ENCODE measurements at places on chromosomes 6 and 20.

DNA sequence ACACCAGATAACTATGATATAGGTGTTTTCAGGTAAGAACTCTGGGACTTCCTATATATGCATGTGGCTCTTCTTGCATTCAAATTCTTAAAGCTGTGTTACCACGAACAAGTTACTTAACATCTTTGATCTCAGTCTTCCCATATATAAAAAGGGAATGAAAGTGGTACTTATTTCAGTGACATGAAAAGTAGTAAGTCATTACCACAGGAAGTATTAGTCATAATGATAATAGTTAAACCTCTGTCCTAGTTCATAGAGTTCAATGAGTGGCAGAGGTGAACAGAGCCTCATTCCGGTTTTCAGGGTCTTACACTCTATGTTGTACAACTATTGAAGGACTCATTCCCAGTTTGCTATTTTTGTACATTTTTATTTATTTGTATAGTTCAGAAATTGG, 237.0 kb downstream of the NKAIN2 start:
- DNase-seq = no peak
- H3K4me1 ChIP-seq = no peaks in the 10 kb centered on the region
- H3K36me3 ChIP-seq = no peaks in the 10 kb centered on the region
- no peak overlapping the region for H3K4me3 ChIP-seq

DNA sequence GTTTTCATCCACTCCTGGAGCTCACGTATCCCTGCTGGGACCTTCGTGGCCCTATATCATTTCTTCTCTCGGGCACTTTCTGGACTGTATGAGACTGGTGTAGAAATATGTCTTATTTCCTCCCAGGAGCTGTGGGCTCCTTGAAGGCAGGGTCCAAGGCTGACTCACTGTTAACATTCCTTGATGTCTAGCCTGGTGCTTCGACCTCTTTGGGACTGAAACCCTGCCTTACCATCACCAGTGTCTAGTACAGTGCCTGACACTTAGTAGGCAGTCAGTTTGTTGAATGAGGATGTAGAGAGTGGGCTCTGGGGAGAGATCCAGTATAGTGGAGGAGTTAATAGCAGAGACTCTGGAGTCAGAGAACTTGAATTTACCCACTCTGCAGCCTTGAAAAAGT, 23.6 kb downstream of the POFUT1 start:
- no peak overlapping the region for H3K4me3 ChIP-seq
- DNase-seq = no peak
- H3K27me3 ChIP-seq = no peaks in the 10 kb centered on the region
- peaks cover 17% of the 10 kb centered on the region for H3K4me1 ChIP-seq
- H3K27ac ChIP-seq = peak overlapping the region; percentile 86
- H3K36me3 ChIP-seq = peaks cover 53% of the 10 kb centered on the region

DNA sequence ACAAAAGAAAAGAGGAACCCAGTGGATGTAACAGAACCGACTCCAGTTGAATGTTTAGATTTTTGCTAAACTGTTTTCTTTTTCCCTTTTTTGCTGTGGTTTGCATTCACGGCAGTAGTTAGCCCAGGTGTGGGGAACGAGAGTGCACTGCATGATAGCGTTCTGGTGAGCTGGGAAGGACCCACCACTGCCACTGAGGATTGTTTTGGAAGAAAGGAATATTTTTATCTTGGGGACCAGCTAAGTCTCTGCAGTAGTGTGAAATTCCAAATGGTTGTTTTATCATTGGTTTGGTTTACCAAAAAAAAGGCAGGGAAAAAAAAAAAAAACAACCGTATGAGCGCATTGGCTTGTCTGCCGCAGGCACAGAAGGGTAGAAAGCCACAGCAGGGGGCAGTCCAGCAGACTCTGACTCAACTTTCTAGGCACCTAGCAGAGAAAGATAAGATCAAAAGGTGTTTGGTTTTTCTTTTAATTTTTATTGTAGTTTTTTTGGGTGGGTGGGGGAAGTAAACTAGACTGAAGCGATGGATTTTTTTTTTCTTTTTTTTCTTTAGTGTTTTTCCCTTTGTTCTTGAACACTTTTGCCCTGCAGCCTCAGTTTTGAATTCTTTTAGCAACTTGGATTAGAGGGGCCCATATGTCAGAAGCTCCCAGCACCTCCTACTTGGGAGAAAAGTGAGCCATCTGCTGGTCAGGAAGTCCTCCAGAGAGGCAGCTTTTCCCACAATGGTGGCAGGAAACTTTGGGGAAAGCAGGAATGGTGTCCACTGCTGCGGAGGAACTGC, 13.5 kb upstream of the RAB5IF start:
- H3K27me3 ChIP-seq = no peaks in the 10 kb centered on the region
- DNase-seq = peak; percentile 57
- H3K4me1 ChIP-seq = peaks cover 37% of the 10 kb centered on the region
- H3K4me3 ChIP-seq = peak overlapping the region; percentile 69
- peak overlapping the region; percentile 87 for H3K27ac ChIP-seq

- no peak for DNase-seq
- peaks cover 17% of the 10 kb centered on the region for H3K4me1 ChIP-seq
- no peaks in the 10 kb centered on the region for H3K27me3 ChIP-seq
- no peak overlapping the region for H3K4me3 ChIP-seq
- no peak overlapping the region for H3K27ac ChIP-seq
Observed at GRCh38 chr6:31194061-31194834, 23.8 kb upstream of the POU5F1 start.

- H3K36me3 ChIP-seq = no peaks in the 10 kb centered on the region
- DNase-seq = no peak
- H3K27ac ChIP-seq = no peak overlapping the region
- peaks cover 4% of the 10 kb centered on the region for H3K27me3 ChIP-seq
Observed at GRCh38 chr20:1029980-1030379, 27.9 kb upstream of the RSPO4 start.

GRCh38 chr6:91654793-91655192, 1067.9 kb upstream of the MAP3K7 start:
- H3K4me3 ChIP-seq = no peak overlapping the region
- H3K27ac ChIP-seq = no peak overlapping the region
- no peaks in the 10 kb centered on the region for H3K4me1 ChIP-seq
- DNase-seq = no peak
- H3K36me3 ChIP-seq = no peaks in the 10 kb centered on the region

DNA sequence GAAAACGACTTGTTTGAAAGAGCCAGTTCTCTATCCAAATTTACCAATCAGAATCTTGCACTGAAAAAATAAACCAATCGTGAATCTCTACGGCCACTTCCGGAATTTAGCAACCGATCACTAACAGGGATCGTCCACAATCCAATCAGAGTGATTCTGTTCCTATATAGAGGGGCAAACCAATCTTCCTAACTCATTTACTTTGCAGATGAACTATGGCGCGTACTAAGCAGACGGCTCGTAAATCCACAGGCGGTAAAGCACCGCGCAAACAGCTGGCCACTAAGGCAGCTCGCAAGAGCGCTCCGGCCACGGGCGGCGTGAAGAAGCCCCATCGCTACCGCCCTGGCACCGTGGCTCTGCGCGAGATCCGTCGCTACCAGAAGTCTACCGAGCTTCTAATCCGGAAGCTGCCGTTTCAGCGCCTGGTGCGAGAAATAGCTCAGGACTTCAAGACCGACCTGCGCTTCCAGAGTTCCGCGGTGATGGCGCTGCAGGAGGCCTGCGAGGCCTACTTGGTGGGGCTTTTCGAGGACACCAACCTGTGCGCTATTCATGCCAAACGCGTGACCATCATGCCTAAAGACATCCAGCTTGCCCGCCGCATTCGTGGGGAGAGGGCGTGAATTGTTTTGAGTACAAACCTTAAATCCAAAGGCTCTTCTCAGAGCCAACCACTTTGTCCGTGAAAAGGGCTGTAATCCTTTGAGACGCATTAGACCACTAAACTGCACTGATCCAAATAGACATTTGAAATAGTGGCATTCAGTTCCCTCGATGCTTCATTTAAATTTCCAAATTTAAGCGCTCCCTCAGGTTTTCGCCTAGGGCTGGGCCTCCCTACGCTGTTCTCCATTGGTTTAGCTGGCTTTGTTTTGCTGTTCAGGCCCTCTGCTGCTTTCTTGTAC, 138.0 kb downstream of the HFE start:
- no peak overlapping the region for H3K4me3 ChIP-seq
- peaks cover 2% of the 10 kb centered on the region for H3K36me3 ChIP-seq
- no peak overlapping the region for H3K27ac ChIP-seq
- DNase-seq = no peak

DNA sequence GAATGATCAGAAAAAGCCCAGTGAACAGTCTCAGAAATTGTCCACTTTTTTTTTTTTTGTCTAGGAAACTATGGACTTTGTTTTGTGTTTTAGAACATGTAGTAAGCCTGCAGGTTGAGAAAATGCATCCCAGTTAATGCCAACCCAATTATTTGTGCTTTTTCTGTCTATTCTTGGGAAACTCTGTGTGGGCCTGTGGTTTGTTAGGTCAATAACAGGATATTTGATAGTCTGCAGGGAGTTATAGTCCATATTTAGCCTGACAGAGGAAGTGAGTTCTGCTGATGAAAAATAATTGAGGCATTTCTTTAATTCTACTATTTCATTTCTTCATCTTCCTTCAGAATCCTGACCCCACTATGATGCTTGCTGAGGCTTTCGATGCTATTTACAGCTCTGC, 154.0 kb upstream of the LAMP5 start:
- no peaks in the 10 kb centered on the region for H3K36me3 ChIP-seq
- no peaks in the 10 kb centered on the region for H3K27me3 ChIP-seq
- DNase-seq = no peak
- H3K4me1 ChIP-seq = no peaks in the 10 kb centered on the region

GRCh38 chr20:31543966-31544598, 29.8 kb downstream of the HM13 start:
- peaks cover 56% of the 10 kb centered on the region for H3K36me3 ChIP-seq
- no peak overlapping the region for H3K4me3 ChIP-seq
- H3K27me3 ChIP-seq = no peaks in the 10 kb centered on the region
- peaks cover 28% of the 10 kb centered on the region for H3K4me1 ChIP-seq
- no peak for DNase-seq

GRCh38 chr6:70312165-70312745, 9.4 kb upstream of the COL9A1 start:
- no peak overlapping the region for H3K27ac ChIP-seq
- no peaks in the 10 kb centered on the region for H3K36me3 ChIP-seq
- H3K4me1 ChIP-seq = no peaks in the 10 kb centered on the region
- peaks cover 12% of the 10 kb centered on the region for H3K27me3 ChIP-seq

GRCh38 chr20:33709398-33709797, 10.7 kb downstream of the PXMP4 start:
- peaks cover 42% of the 10 kb centered on the region for H3K36me3 ChIP-seq
- peak overlapping the region; percentile 82 for H3K27ac ChIP-seq
- H3K4me3 ChIP-seq = no peak overlapping the region
- no peaks in the 10 kb centered on the region for H3K27me3 ChIP-seq
- no peak for DNase-seq

DNA sequence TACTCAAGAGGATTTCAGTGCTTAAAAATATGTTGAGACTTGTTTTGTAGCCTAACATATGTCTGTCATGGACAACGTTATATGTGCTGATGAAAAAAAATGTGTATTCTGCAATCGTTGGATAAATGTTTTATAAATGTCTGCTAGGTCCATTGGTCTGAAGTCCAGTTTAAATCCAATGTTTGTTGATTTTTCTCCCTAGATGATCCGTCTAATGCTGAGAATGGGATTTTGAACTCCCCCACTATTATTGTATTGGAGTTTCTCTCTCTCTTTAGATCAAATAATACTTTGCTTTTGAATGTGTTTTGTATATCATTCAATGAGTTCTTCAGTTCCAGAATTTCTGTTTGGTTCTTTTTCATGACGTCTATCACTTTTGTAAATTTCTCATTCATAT, 44.9 kb downstream of the CYB5R4 start:
- no peak overlapping the region for H3K4me3 ChIP-seq
- H3K4me1 ChIP-seq = no peaks in the 10 kb centered on the region
- no peak overlapping the region for H3K27ac ChIP-seq
- peaks cover 19% of the 10 kb centered on the region for H3K36me3 ChIP-seq

DNA sequence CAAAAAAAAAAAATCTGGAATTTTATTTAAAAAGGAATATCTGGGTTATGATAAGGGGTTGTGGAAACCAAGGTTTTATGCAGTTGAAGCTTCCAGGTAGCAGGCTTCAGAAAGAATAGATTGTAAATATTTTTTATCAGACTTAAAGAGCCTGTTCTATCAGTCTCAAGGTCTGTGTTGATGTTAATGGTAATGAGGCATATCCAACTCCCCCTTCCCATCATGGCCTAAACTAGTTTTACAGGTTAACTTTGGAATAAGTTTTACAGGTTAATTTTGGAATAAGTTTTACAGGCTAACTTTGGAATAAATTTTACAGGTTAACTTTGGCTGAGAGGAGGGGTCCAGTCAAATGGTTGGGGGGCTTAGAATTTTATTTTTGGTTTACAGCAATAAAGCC, 92.4 kb downstream of the CD24 start:
- no peak overlapping the region for H3K4me3 ChIP-seq
- no peaks in the 10 kb centered on the region for H3K36me3 ChIP-seq

DNA sequence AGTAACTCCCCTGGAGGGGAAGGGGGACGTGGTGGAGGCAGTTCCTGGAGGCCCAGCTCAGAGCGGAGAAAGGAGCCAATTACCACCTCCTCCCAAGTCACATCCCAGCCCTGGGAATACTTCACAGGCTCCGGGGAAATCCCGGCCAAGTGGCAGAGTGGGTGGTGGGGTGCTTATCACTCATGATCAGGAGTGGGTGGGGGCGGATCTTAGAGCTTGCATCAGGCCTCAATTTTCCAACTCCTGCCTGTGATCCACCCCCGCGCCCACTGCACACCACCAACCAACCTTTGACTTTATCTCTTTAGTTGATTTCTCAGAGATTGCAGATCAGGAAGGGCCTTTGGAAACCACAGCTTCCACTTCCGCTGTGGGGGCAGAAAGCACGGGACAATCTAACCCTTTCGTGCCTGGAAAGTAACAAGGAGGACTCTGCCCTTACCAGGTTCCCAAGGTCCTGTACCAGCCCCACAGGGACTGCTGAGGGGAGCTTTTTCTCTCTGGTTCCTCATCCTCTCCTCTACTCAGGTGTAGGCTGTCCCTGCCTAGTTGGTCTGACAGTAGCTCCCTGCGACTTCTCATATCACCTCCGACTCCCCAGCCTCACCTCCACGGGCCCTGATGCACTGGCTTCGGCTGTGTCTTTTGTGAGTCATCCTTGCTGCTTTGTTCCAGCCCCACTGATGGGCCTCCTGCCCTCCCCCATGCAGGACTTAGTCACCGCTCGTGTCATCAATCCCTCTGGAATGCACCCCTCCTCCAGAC, 24.9 kb upstream of the IER3 start:
- H3K27ac ChIP-seq = peak overlapping the region; percentile 89
- peak overlapping the region; percentile 79 for H3K4me3 ChIP-seq
- DNase-seq = peak; percentile 91
- H3K4me1 ChIP-seq = peaks cover 59% of the 10 kb centered on the region
- no peaks in the 10 kb centered on the region for H3K27me3 ChIP-seq
- no peaks in the 10 kb centered on the region for H3K36me3 ChIP-seq

DNA sequence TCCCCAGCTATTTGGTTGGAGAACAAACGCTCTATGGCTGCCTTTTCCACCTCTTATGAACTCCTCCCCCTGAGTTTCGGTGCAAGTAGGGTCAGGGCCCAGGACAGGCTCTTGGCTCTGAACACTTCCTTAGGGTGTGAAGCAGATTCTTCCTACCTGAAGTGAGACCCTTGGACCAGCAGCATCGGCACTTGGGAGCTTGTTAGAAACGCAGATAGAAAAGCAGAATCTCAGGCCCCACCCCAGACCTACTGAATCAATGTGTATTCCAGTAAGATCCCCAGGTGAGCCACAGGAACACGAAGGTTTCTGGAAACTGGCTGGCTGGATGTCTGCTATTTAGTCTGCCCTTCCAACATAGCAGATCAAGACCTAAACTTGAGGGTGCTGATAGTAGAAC, 3.2 kb downstream of the FAM50B start:
- peaks cover 3% of the 10 kb centered on the region for H3K27me3 ChIP-seq
- H3K4me1 ChIP-seq = peaks cover 20% of the 10 kb centered on the region
- no peak overlapping the region for H3K27ac ChIP-seq
- no peak overlapping the region for H3K4me3 ChIP-seq
